Thoracic aorta endothelial cell (primary cell): ENCODE measurements at places on chromosomes 11 and 22. TPM values are rescaled to one million over a fixed set of nuclear protein-coding genes. Genes with fewer than 3 reads are reported as not detected.

The DKK3 gene
- total RNA-seq: 122 and 143 TPM in 2 replicates

The BTG4 gene
- not detected in 2 replicates for total RNA-seq

The KDM4E gene
- total RNA-seq: not detected in 2 replicates

The KCNJ1 gene
- under 0.01 TPM in 1 of 2 replicates, not detected in the other for total RNA-seq

The MYO7A gene
- total RNA-seq: 0.14 and 0.27 TPM in 2 replicates

The RDX gene
- total RNA-seq: 245 and 247 TPM in 2 replicates
